Kidney epithelial cell (primary cell): ENCODE measurements at places on chromosomes 2 and 18. TPM values are rescaled to one million over a fixed set of nuclear protein-coding genes. Genes with fewer than 3 reads are reported as not detected.

Gene CACNB4
- total RNA-seq: 0.79 and 1.3 TPM in 2 replicates

Gene C2orf15
- total RNA-seq: 6.7 and 7.8 TPM in 2 replicates

Gene VWC2L
- total RNA-seq: not detected in 2 replicates

Gene CYP27C1
- total RNA-seq: 1.1 and 2.3 TPM in 2 replicates

DNA sequence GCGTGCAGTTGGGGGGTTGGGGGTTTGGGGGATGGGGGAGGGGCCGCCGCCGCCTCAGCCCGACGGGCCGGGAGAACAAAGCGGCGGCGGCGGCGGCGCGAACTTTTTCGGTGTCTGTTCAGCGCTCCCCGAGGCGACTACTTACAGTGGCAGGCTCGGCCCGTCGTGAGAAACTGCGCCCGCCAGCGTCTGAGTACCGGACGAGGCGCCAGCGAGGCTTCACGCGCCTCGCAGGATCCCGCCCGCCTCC lies 172 bp downstream of the PRKD3 start:
- DNase-seq: no peak

- DNase-seq: no peak
These were observed 879 bp upstream of the XDH start for GRCh38 chr2:31415421-31415820.

DNA sequence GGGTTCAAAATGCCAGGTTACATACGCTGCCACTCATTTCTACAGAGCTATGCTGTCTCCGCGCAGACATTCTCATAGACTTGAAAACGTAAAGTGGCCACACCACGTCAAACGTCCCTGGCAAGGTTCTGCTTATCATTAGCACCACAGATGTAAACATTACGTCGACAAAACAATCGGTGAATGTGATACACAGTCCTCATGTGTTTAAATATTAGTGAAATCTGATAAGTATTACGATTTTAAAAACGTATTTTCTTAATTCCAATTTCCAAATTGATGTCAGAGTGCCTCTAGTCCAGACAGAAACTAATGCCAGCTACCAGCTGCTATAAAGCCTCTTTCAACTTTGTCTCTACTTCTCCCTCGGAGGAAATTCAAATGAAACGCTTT lies 1.2 kb downstream of the STK17B start:
- DNase-seq: no peak

- no peak for DNase-seq
These were observed 4.1 kb upstream of the OTX1 start for GRCh38 chr2:63046552-63046951.

- peak; percentile 42 for DNase-seq
These were observed 5.9 kb downstream of the ASXL3 start for GRCh38 chr18:33583901-33584300.

- DNase-seq: no peak
These were observed 147.0 kb downstream of the PPP1R1C start for GRCh38 chr2:182132605-182133004.

DNA sequence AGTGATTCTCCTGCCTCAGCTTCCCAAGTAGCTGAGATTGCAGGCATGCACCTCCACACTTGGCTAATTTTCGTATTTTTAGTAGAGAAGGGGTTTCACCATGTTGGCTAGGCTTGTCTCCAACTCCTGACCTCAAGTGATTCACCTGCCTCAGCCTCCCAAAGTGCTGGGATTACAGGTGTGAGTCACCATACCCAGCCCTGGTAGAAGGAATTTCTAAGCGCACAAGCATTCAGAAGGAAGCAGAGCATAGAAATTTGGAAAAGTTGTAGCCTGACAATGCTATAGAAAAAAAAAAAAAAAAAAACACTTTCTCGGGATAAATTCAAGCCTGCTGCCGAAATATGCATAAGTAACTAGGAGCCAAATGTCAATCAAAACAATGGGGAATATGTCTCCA lies 249.4 kb downstream of the GRB14 start:
- DNase-seq: no peak

- no peak for DNase-seq
These were observed 104.9 kb downstream of the TRABD2A start for GRCh38 chr2:84776011-84776410.

DNA sequence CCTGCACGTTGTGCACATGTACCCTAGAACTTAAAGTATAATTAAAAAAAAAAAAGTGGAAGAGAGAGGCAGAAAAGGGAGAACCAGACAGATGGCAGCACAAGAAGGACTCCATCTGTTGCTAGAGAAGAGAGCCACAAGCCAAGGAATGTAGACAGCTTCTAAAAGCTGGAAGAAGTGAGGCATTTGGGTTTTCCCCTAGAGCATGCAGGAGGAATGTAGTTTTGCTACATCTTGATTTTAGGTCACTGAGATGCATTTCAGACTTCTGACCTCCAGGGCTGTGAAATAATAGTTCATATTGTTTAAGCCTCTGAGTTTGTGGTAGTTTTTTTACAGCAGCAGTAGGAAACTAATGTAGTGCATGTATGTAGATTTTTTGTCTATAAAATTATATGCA lies 46.0 kb downstream of the CAVIN2 start:
- DNase-seq: no peak

GRCh38 chr2:79660557-79660956 lies 147.7 kb downstream of the CTNNA2 start:
- no peak for DNase-seq

GRCh38 chr2:229591611-229592010 lies 122.7 kb downstream of the DNER start:
- no peak for DNase-seq

DNA sequence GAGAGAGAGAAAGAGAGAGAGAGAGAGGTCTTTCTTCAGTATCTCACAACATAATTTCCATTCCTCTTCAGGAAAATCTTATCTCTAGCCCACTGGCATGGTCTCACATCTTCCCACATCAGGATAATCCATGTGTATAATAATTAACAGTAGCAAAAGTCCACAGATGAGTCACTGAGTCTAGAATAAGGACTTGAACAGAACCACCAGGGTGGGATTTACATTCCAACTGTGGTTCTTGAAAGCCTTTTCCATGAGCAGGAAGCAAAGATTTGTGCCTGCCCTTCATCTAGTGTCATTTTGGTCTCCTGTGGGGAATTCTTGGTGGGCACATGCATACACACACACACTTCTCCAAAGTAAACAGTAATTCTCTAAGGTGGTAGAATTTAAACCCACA lies 107.1 kb upstream of the TCF4 start:
- peak; percentile 32 for DNase-seq

DNA sequence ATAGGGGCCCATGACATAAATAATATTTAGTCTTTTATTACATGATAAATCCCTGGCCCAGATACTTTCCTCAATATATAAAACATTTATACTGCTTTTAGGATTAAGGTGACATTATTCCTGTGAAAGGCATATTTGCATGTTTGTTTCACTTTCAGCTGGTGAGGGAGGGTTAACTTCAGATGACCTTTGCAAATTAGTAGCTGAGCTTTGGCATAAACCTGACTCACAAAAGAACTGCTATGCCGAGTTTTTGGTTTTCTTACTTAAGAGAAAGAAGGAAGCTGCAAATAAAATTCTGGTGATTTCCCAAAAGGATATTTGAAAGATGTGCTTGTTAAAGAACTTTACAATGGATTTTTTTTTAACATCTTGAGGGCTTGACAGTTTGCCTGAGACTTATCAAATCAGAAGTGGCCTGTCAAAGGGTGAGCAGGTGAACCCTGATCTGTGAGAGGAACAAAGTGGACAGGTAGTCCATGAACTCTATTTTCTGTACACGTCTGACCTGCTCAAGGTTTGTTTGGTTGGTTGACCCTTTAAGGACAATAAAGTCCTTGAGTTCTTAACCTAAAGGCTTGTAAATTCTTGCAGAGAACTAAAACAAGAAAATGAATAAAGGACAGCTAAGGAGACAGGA lies 93.5 kb downstream of the FAM124B start:
- DNase-seq: no peak

DNA sequence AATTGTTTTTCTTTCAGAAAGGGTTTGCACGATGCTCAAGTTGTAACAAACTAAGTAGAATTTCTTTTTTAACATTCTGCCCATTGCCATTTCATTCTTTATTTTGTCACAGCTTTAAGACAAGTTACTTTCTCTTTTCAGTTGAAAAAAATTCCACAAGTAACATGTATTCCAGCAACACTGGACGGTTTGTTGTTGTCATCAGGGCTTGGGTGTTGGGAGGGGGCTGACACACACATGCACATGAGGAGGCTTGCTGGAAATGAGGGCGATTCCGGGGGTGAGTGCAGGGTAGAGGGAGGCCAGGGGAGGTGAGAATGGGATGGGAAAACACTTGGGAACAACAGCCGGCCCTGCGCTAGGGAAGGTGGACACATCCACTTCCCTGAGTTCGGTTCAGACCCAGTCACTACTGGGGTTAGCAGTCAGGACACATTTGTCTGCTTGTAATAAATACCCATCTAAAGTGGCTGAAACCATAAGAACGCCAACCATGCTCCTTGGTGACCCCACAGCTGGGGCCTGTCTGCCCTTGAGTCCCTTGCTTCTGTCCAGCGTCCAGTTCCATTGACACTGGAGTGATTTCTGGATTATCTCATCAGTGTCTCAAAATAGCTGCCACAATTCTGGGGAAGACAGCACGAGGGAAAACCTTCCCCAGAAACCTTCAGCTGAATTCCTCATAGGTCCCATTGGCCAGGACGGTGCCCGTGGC lies 141.8 kb upstream of the BCL2L11 start:
- no peak for DNase-seq
